ENCODE measurements at places on chromosomes 3 and 15.
A peak's percentile ranks its signal among the peaks of the same experiment; 100 is the strongest.

- DNase-seq: no peak
These were observed 44.6 kb downstream of the WDR49 start for GRCh38 chr3:167609156-167609555.

- DNase-seq: no peak
These were observed 96.6 kb upstream of the CBLB start for GRCh38 chr3:105965384-105965783.

DNA sequence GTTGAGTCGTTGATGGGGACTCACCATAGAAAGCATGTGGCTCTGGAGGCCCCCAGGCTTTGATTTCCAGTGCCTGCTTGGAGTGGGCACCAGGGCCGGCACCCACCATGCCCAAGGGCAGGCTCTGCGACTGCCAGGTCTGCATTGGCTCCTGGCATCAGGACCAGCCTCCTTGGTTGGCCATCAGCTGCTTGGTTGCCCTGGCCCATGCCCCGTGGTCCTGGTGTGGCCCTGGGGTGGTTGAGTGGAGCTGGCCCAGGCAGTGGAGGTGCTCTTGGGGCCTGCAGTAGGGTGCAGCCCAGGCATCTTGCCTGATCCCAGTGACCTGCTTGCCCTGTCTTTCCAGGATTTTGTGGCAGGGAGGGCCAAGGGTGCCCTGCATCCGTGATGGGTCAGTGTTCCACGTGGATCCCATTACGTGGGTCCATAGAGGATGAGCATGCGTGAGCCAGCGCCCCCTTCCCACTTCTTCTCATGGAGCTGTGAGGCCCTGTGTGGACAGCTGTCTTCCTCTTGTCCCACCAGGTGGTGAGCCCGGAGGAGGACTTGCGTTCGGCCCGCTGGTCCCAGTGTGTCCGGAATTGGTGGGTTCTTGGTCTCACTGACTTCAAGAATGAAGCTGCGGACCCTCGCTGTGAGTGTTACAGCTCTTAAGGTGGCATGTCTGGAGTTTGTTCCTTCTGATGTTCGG is 187.0 kb downstream of the UBE3A start:
- no peak for DNase-seq

DNA sequence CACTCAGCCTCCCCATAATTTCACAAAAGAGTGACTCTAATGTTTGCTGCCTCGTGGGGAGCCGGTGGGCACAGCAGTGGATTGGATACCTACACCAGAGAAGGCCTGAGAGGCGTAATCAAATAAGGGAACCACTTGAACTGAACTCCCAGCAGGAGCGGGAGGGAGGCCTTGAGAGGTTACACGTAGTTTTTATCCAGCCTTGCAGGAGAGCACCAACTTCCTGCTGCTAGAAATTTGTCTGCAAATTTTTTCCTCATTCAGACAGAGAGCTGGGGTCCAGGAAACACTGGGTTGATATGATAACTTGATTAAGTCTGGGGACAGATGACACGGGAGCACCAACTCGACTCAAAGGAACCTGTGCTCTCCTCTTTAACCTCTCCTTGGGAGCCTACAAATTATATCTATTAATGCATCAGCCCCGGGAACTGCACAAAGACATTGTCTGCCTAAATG is 69.8 kb downstream of the HES1 start:
- no peak for DNase-seq

DNA sequence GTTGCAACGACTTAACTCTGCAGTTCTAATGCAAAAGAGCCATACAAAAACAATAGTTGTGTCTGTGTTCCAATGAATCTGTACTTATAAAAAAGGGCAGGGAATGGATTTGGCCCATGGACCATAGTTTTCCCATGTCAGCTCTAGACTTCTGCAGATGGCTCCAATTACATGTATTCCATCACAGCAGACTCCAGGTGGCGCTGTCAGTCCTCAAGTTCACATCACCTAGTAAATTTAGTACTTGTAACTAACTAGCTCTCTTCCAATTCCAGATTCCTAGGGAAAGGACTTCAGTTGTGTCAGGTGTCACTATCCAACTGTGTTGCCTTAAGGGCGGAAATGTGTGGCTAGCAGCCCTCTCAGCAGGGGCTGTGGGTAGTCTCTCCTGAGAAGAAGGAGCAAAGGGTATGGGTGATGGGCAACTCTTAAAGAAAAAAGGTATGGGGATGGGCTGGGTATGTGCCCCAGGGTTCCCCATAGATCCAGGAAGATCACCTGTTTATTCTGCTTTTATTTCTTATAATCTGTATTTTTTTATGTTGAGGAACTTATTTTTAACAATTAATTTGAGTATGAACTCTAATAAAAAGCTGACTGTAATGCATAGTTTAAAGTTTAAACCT is 36.2 kb downstream of the BBS4 start:
- DNase-seq: peak; percentile 39

GRCh38 chr3:21297304-21297703 is 453.7 kb downstream of the ZNF385D start:
- no peak for DNase-seq

GRCh38 chr3:58473275-58473674 is 18.6 kb upstream of the KCTD6 start:
- no peak for DNase-seq

DNA sequence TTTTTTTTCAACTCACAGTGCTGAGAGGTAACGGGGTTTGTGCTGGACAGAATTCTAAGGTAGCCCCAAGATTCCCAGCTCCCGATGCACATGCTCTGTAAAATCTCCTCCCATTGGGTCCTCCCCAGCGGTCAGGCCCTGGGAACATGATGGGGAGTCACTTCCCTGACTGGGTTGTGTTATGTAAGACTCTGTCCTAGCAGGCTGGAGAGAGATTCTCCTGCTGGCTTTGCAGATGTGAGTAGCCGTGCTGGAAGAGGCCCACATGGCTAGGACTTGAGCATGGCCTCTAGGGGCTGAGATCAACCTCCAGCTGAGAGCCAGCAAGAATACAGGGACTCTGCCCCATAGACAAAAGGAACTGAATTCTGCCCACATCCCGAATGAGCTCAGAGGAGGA is 83.7 kb upstream of the OXTR start:
- no peak for DNase-seq

DNA sequence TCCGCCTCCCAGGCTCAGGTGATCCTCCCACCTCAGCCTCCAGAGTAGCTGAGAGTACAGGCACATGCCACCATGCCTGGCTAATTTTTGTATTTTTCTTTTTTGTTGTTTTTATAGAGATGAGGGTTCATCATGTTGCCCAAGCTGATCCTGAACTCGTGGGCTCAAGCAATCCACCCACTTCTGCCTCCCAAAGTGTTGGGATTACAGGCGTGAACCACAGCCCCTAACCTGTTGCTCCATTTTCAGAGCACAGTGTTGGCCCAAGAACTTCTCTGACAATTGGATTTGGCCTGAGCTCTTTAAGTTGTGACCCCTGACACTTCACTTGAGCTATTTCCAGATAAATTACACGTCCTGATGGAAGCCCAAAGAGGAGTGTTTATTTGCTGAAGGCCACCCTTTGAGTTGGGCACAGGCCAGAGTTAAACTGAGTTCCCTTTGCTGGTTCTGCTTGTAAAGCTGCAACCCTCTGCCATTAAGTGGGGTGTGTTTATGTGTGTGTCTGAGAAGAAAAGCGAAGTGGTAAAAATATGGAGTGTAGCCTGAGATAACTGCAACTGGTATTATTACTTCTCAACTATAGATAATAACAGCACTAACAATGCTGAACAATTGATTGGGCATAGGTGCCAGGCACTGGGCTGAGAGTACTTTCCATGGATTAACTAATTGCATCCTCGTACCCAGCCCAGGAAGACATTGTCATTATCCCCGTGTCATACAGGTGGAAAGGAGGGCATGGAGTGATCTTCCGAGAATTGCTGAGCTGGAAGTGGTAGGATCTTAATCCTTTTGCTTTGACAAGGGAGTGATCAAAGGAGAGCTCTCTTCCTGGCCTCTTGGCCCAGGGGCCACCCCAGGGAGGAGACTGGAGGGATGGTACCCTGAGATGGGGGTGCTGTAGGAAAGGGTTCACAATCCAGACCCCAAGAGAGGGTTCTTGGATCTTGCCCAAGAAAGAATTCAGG is 91.5 kb upstream of the PROK2 start:
- DNase-seq: no peak

GRCh38 chr3:66140106-66140505 is 80.7 kb upstream of the SLC25A26 start:
- no peak for DNase-seq

DNA sequence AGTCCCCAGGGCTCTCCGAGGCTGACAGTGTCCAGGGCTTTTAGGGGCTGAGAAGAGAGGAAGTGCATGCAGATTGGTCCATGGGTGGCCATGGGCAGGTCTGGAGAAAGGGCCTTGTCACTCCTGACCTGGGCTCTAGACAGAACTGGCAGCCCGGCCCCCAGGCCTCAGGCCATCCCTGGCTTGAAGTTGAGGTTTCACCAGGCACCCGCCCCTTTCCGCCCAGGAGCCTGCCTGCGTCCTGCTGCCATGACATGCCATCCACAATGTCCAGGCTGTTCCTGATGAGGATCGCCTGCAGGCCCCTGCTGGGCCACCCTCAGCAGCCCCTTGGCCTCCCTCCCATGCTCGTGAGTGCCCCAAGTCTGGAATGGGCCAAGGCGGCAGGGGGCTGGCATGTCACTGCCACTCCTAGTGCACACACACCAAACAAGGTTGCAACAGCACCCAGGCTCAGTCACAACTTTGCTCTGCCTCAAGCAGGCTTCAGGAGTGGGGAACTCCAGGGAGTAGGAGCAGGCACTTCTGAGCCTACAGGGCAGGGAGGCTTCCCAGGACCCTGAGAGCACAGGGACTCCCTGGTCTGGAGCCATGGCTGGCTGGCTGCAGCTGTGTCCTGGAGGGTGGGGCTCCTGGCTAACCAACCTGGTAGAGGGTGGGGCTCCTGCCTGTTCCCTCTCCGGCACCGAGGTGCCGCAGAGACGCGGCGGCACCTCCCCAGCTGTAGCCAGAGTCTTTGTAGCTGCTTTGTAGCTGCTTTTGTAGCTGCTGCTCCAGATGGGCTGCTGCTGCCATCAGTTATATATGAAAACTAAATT is 1457.1 kb upstream of the GBE1 start:
- DNase-seq: no peak

- DNase-seq: no peak
These were observed 6.2 kb downstream of the ZNF609 start for GRCh38 chr15:64466408-64467141.

GRCh38 chr3:133691273-133692107 is 29.7 kb upstream of the TOPBP1 start:
- no peak for DNase-seq

- no peak for DNase-seq
These were observed 38.7 kb downstream of the CCR4 start for GRCh38 chr3:32990116-32990515.

DNA sequence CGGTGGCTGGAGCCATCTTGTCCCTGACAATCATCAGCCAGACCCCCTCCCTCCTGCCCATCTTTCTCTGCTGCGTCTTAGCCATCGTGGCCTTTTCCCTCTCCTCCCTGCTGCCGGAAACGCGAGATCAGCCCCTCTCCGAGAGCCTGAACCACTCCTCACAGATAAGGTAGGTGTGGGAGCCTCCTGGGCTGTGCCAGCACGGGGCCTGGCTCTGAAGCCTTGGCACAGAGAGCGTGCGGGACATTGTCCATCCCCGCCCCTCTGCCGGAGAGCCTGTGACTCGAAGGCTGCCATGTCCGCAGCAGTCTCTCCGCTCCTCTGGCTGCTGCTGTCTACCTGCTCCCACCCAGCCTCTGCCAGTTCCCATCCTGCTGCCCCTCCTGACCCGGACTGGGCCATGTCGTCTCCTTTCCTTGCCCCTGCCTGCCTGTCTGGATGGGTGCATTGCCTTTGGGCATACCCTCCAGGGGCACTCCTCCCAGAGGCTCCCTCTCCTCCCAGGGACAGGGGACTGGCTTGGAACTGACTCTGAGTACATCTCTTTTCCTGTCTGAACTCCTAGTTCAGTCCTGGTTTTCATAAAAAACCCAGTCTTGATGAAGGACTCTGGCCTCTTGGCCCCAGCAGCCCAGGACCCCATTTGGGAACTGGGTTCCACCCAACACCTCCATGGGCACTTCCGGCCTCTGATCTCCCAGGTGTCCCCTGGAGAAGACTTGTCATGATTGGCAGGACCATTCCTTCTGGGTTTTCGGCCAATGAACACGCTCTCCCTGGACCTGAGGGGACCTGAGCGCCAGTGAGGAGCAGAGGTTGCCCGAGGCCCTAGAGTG is 30.0 kb upstream of the XYLB start:
- no peak for DNase-seq

- DNase-seq: no peak
These were observed 288.1 kb downstream of the EPHB1 start for GRCh38 chr3:135083179-135083578.

DNA sequence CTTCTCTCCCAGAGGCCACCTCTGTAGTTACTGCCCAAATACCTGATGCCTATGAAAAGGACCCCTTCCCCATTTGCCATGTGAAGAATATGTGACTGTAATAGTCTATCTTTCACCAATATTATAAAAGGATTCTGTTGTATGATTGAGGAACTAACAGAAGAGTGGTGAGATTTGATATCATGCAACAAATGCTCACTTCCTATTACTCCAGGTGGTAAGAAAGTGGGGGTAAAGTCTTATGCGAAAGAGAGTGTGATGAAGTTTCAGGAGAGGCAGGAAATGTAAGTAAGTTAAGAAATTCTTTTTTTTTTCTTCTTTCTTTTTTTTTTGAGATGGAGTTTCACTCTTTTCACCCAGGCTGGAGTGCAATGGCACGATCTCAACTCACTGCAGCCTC is 24.4 kb upstream of the RAP2B start:
- DNase-seq: no peak

DNA sequence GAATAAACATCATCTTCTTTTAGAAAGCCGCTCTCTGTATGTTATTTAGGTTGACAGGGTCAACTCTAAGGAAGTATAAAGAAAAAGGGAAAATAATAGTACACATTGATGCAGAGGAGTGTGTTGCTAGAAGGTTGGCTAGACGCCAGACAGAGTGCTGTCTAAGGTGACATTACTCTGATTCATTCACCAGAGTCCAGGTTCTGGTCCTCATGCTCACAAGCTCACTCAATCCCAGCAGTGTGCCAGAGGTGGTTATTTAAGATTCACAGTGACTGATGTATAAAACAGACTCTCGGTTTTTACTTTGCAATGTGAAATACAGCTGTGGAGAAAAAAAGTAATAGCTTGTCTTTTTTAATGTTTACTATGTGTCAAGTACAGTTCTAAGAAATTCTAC is 1.7 kb downstream of the CFAP44 start:
- DNase-seq: no peak

- DNase-seq: no peak
These were observed 682.2 kb upstream of the BCHE start for GRCh38 chr3:166519443-166519842.

DNA sequence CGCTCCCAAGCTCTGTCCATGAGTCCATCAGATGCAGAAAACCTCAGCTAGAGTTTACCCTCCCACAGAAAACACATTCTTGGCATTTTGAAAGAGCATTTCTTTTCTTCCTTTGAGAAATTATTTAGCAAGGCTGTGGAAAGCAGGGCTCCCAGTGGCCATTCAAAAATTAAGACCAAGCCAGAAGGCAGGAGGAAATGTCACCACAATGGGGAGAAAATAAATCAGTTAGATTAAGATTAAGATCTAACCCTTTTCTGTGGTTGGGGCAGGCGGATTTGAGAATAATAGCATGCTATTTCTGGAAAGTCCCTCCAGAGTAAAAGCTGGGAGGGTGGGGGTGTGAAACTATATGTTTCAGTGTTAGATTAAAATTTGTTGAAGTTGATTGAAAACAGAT is 20.2 kb downstream of the LRIG1 start:
- DNase-seq: no peak
